Kidney tubule cell (primary cell): ENCODE measurements at places on chromosomes 7 and 10.

- DNase-seq: no peak
Observed at GRCh38 chr10:116477986-116478664, 50.5 kb downstream of the PNLIPRP3 start.

GRCh38 chr10:133420028-133420427, 4.4 kb downstream of the SPRN start:
- no peak for DNase-seq

GRCh38 chr10:2908851-2909630, 158.3 kb upstream of the PFKP start:
- no peak for DNase-seq

- no peak for DNase-seq
Observed at GRCh38 chr7:84230491-84230890, 35.9 kb upstream of the SEMA3A start.

DNA sequence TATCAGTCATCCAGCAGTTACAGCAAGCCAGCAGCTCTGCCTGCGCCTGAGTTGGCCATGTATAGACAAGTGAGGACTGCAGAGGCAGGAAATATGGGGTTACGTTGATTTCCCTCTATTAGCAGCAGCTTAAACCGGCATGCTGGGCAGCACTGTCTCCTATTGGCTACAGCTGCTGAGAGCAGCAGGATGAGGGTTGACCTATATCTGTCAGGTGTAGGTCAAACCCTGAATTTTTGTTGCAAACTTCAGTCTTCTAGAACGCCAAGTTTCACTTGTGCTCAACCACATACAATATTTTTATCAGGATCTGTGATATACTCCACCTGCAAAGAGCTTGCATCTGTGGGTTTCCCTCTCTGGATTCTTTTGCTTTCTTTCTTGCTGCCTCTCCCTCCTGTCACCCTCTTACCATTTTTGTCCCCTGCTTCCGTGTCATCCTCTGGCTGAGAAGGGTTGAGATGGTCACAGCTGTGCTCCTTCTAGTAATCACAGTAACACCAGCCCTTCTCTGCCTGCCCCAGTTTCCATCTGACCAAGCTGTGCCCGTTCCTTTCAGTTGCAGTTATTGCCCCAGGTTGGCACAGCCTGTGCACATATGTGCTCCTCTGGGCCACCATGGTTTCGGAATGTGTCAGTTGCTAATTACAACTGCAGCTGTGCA, 23.8 kb upstream of the GLCCI1 start:
- DNase-seq: no peak

GRCh38 chr7:22397981-22398380, 41.0 kb upstream of the RAPGEF5 start:
- DNase-seq: no peak

- no peak for DNase-seq
Observed at GRCh38 chr7:45970454-45970853, 49.4 kb upstream of the IGFBP3 start.

- DNase-seq: no peak
Observed at GRCh38 chr7:726854-727103, 280 bp downstream of the DNAAF5 start.
